Brain (organoid and tissue), 16 donors: ENCODE measurements at places on chromosomes 2 and 18.

- DNase-seq = no peak
These were observed 505.7 kb downstream of the SPAG16 start for GRCh38 chr2:213789940-213790339.

- no peak for DNase-seq
These were observed 78.6 kb downstream of the EPB41L5 start for GRCh38 chr2:120091436-120091835.

DNA sequence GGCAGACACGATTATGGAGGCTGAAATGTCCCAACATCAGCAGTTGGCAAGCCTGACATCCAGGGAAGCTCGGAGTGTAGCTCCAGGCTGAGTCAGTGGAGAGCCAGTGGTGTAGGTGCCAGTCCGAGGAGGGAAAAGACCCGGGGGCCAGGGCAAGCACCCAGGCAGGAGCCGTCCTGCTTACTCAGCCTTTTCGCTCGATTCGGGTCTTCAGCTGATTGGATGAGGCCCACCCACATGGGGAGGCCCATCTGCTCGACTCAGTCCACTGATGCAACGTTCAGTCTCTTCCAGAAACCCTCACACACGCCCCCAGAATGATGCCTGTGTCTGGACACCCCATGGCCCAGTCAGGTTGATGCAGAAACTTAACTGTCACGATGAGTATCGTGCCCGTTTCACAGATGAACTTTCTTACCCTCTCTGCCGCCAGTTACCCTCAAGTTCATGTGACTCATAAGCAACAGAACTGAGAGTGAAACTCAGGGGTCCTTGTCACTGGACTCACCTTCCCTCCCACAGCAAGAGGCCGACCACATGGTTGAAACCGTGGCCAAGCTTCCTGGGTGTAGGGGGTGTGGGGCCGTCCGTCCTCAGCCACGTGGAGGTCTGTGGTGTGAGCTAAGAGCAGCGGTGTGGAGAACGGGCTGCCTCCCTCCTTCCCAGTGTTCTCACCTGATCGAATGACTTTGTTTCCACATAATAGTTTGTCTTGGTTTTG, 197.4 kb upstream of the HDAC4 start:
- DNase-seq = no peak

DNA sequence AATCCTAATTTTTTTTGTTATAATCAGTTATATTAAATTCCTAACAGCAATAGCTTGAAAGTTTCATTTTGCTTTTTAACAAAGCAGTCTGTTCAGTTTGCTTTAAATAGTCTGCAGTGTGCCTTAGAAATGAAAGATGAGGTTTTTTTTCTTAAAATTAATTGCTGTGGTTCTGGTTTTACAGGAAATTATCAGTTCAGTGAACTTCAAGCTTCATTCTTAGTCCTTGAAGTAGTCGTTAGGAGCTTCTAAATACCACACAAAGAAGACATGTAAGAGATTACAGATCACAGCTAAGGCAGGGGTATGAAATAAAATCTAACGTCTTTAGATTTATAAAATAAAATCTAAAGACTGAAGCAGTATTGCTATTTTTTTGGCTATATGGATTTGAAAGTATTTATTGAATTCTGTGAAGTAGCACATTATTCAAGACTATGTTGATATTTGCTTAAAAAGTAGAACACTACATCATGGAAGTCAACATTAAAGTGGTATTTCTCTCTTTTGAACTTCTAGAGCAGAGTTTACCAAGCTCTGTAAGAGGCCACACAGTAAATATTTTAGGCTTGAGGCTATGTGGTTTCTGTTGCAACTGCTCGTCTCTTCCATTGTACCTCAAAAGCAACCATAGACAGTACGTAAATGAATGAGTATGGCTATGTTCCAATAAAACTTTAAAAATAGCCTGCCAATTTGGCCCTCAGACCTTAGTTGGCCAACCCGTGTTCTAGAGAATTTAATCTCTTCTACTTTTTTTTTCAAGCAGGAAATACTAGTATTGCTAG, 81.5 kb upstream of the STON1 start:
- DNase-seq = no peak

GRCh38 chr2:157255746-157256145, 1.8 kb upstream of the GALNT5 start:
- no peak for DNase-seq

- DNase-seq = peak; percentile 68
These were observed 16.7 kb upstream of the CELF4 start for GRCh38 chr18:37582261-37582660.

DNA sequence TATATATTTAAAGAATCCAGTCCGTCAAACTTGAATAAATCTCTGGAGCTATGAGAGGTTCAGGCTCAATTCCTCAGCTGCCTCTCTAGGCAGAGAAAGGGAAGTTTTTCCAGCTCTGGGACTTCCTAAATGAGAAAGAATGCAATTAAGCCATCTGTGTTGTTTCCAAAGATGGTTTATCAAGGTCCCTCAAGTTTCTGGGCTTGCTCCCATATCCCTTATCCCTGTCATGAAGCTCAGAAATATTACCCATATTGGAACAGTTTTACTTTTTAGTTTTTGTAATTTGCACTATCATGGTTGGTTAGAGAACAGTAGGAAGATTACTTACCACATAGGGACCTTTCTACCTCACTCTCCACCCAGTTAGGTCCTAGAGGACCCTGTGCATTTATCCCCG, 1.4 kb downstream of the CNTNAP5 start:
- DNase-seq = peak; percentile 45

DNA sequence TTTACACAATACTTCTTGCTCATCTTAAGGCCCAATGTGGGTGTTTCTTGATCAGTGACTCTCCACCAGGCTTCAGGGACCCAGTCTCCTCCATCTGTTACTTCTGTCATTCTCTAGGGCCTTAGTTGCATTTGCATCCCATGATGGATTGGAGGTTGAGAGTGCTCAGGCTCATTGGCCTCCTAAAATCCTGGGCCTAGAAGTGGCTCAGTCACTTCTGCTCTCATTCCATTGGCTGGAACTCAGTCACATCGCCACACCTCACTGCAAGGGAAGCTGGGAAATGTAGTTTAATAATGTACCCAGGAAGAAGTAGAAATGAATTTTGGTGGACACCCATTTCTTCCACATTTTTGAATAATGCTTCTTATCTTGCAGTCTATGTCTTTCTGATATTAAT, 223.5 kb downstream of the HRH4 start:
- no peak for DNase-seq

- DNase-seq = no peak
These were observed 15.7 kb downstream of the MSH6 start for GRCh38 chr2:47798631-47799030.

GRCh38 chr2:36967236-36967876, 1.0 kb upstream of the STRN start:
- peak; percentile 4 for DNase-seq

- no peak for DNase-seq
These were observed 76.5 kb downstream of the C1D start for GRCh38 chr2:67986258-67986657.
